ENCODE measurements at places on chromosomes 2 and 18.

DNA sequence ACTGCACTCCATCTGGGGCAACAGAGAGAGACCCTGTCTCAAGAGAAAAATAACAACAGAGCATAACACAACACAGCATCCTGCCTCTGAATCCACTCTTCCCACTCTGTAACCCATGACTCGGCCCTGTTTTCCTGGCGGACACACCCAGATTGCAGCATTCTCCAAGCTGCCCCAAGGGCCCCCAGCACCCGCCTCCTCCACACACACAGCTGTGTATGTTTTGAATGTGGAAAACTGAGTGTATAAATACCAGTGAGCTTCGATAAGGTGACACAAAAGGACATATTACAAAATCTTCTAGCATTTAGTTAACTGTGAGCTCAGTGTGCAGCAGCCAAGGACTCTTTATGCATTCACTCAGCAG is 13.0 kb downstream of the IMPA2 start:
- DNase-seq, result no peak

DNA sequence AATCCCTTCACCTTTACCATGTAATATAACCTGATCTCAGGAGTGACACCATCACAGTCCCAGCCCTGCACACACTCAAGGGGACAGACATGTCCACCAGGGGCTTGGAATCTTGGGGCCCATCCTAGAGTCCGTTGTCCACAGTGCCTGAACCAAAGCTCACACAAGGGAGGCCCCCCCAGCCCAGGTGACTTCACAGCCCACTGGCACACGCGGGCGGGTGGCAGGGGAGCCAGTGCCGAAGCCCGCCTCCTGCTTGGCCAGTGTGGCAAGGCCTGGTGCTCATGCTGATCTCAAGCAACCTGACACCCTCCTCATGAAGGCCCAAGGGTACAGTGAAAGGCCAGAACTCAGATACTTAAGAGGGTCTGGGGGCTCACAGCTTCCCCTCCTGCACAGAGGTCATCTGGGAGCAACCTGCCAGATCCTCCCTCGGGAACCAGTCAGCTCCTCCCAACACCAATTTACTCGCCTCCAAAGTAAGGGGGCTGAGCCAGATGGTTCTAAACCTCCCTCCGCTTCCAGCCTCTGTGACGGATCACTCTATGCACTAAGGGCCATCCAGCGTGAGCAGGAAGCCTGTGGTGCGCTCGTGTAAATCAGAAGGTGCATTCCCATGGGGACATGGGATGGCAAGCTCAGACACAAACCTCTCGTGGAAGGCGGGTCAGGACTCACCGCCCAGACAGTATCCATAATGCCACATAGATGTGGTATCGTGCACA is 3.2 kb upstream of the RAB17 start:
- DNase-seq, result no peak

DNA sequence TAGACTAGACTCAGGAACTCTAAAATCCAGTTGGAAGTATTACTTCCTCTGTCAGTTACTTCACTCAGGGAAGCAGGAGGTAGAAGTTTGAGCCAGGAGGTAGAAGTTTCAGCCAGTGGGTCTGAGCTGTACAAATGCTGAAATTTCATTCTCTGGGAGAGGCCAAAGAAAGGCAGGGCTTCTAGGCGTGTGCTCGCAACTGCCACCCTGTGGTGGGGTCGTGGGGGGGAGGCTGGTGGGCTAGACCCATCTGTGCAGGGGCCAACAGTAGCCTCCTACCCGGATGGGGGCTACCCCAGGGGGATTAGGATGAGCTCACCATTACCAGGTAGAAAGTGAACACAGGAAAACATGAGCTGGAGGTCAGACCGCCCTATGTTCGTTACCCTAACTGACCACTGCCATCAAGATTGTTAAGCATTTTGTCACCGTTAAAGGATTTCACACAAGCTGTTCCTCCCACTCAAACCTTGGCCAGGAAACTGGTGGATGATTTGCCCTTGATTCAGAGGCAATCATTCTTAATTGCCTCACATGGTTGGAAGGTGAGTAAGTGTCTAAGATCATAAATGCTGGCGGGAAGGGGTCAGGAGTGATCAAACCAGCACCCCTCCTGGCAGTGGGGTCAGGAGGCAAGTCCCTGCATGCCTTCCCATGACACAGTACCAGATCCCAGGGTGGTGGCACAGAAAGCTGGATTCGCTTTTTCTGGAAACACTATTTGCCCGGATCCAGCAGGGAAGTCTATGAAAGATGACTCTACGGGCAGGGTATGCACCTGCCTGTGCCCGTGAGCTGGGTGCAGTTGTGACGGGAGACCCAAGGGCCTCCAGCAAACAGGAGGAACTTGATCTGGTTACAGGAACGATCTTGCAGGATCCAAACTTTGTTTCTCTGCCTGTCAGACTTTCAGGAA is 5.2 kb upstream of the FHL2 start:
- DNase-seq, result no peak

GRCh38 chr2:11930211-11930761 is 183.9 kb downstream of the LPIN1 start:
- DNase-seq, result no peak

- no peak for DNase-seq
These were observed 626.2 kb upstream of the SETBP1 start for GRCh38 chr18:44054514-44054913.

DNA sequence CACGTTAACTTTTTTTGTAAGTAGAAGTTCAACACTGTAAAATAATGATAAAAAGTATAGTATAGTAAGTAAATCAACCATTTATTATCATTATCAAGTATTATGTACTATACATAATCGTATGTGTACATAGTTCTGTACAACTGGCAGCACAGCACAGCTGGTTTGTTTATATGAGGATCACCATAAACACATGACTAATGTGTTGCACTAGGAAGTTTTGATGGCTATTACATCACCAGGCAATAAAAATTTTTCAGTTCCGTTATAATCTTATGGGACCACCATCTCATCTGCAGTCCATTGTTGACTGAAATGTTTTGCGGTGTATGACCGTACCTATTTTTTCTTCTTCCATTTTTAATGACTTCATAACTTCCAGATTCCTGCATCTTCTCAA is 39.2 kb upstream of the ZNF385B start:
- no peak for DNase-seq

GRCh38 chr18:49878567-49879270 is 65.4 kb upstream of the ACAA2 start:
- DNase-seq, result no peak

- no peak for DNase-seq
These were observed 108.5 kb upstream of the COL5A2 start for GRCh38 chr2:189287982-189288521.

DNA sequence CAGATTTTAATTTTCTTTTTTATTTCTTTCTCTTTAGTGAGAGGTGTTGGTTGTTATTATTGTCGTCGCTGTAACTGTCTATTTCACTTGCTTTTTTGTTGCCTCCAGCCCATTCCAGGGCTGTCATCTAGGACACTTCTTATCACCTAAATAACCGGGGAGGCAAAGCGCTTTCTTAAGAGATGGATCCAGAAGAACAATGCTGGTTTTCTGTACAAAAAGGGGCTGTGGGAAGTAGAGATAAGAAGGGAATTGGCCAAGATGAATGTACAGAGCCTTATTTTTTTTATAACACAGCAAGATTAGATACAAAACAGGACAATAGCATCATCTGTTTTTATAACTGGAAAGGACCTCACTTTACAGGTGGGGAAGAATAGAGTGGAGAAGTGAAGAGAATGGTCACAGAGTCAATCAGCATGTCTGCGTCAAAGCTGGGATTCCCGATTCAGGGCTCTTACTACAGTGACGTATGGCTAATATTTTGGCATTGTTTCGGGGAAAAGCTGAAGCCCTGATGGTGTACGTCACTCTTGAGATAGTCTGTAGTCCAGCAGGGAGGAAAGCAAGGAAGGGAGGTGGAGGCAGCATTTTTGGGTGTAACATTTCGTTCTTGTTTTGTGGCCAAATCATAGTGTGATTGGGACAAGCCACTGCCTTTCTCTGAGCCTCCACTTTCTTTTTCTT is 23.2 kb downstream of the IL1B start:
- no peak for DNase-seq

GRCh38 chr18:70998490-70998889 is 709.6 kb downstream of the SOCS6 start:
- no peak for DNase-seq

GRCh38 chr2:168712053-168712452 is 90.4 kb upstream of the NOSTRIN start:
- no peak for DNase-seq
